ENCODE measurements at places on chromosomes 12 and 14.

DNA sequence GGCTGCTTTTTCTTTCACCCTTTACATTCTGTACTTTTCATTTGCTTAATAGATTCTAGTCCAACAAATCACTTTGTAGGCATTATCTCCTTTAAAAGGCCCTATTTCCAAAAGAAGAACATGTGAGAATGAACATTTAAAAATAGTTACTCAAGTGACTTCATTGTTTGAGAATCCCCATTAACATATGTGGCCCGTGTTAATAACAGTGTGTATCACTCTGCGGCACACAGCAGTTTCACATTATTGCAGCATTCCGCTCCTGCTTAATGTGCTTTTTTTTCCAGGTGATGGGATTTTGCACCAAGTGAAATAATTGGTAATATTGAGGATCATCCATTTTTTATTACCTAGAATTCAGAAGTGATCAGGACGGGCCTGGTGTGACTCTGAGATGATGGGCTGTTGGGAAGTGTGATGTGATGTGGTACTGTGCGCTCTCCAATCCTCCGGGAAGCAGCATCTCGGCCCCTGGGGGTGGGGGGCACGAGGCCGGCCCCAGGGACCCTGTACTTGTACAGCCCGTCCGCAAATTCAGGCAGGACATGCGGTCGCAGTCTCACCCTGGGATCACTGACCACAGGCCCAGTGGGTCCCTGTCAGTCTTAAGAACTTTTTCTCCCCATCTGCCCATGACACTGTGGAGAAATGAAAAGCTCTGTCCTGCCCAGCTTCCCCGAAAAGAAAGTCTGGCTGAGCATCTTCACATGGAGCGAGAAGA lies 32.9 kb downstream of the SLC15A4 start:
- no peak for DNase-seq

DNA sequence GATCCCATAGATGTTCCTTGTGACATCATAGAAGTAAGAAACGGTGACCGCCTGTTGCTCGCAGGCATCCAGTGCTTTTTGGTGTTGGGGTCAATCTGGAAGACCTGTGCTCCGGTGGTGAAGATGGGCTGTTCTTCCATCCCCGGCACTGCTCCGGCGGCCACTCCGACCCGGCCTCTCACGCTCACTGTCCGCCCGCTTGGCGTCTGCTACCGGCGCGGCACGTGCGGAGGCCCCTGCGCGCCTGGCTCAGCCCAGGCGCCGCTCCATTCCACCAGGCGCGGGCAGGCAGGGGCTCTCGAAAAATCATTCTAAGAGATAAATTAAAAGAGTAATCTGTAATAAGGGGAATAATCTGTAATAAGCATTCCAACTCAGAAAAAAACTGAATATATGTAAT lies 934.5 kb downstream of the TMEM121 start:
- DNase-seq = no peak

GRCh38 chr12:5912011-5912410 lies 33.0 kb downstream of the ANO2 start:
- DNase-seq = no peak

- DNase-seq = no peak
These were observed 574 bp downstream of the GLRX5 start for GRCh38 chr14:95535226-95536021.

DNA sequence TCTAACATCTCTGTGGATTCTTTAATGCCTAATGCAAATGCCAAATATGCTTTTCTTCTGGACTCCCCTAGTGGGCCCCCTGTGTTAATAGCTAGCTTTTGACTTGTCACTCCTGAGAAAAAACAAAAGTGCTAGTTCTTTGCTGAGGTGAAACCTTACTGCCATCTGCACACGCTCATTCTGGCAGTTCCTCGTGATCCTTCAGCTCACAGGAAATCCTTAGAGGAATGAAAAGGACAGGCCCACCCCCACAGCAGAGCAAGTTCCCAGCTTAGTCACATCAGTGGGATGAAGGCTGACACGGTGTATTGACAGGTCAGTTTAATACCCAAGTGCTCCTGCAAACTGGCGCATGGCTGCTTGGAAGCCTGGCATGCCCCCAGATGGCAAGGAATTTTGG lies 165.1 kb upstream of the ATP2B1 start:
- no peak for DNase-seq

- DNase-seq = no peak
These were observed 28.2 kb downstream of the FERMT2 start for GRCh38 chr14:52922656-52923055.

- no peak for DNase-seq
These were observed 215.6 kb downstream of the SLC6A15 start for GRCh38 chr12:84696908-84697540.

DNA sequence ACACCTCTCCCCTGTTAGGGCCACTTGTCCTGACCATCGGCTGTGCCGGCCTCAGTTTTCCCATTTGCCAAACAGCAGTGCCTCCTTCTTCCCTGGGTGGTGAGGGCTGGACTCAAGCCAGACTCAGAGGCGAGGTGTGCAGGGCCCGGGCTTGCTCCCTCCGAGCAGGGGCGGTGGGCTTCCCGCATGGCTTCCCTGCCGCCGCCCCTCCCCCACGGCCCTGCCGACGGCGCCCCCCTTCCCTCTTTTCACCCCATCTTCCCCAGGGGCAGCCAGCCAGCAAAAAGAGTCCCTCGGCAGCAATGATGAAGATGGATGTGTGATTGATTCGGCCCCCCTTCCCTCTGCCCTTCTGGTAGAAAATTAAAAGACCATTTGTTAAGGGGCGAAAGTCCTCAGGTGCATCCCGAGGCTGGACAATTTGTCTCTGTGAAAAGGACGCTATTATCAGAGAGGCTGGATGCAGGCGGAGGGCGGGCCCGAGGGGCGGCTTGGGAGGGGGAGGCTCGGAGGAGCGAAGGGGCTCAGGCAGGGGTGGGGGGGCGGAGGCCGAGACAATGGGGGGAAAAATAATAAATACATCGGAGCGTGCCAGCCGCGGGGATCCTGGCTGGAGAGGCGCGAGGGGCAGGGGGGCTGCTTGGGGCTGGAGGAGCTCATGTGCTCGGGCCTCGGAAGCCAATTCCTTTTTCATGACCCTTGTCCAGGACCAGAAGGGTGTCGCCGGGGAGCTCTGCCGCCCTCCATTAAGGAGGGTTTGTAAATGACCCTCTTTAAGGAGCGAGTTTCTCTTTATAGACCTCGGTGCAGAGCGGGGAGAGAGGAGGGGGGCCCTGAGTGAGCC lies 48.0 kb upstream of the LHX5 start:
- no peak for DNase-seq

DNA sequence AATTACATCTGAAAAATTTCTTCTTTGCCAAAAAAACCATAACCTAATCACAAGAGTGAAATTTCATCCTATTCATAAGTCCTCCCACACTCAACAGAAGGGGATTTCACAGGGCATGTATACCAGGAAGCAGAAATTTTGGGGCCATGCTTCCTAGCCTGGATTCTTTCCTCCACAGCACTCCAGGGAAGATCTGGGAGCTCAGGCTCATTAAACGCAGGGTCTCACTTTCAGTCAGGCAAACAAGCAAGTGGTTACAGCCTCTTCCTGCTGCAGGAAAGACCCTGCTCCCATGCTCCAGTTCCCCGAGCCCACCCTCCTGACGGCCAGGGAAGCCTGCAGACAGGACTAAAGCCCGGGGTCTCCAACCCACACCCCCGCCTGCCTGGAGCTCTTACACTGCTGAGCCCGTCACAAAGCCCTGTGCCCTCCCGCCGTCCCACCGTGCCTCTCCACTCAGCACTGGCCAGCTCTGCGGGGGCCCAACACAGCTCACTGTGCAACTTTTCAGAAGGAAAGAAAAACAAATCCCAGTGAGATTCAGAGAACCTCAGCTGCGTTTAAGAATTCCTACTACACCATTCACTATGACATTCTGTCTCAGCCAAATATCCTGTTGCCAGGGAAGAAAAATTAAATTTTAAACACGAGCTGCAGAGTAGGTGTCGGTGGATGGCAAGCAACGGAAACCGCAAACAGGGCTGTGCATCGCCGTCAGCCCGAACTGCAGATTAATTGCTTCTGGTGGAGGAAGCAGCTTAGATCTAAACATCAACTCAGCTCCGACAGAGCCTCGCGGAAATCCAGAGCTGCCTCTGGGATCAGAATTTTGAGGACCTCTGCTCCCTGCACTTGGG lies 106.7 kb upstream of the SFSWAP start:
- no peak for DNase-seq

GRCh38 chr12:44509471-44509870 lies 366.6 kb downstream of the NELL2 start:
- no peak for DNase-seq

DNA sequence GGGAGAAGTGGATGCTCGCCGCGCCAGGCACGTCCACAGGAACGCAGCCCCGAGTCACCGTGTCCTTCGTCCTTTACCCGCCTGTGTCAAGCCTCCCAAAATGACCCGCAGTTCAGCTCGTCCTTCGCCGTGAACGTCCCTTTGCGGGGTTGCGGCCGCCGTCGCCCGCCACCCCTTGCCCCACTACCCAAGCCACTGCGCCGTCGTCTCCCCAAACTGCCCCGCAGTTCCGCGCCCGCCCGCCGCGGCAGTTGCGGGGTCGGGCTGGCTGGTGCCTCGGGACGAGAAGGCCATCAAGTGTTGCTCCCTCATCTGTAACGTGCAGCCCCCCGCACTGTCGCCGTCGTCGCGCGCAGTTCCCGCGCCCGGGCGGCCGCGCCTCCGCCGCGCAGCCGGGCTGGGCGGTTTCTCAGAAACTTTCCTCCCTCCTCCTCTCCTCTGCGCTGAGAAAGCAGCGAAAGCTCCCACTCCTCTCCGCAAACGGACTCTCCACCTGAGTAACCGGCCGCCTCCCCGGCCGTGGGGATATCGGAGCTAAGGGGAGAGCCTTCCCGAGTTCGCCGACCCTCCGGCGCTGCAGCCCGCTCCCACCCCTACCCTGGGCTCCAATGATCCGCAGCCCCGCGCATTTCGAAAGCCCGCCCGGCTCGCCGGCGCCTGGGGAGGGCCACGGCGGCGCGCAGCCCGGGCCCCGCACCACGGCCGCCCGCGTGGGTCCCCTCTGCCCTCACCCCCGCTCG lies 6.7 kb downstream of the CDKN1B start:
- peak; percentile 30 for DNase-seq

DNA sequence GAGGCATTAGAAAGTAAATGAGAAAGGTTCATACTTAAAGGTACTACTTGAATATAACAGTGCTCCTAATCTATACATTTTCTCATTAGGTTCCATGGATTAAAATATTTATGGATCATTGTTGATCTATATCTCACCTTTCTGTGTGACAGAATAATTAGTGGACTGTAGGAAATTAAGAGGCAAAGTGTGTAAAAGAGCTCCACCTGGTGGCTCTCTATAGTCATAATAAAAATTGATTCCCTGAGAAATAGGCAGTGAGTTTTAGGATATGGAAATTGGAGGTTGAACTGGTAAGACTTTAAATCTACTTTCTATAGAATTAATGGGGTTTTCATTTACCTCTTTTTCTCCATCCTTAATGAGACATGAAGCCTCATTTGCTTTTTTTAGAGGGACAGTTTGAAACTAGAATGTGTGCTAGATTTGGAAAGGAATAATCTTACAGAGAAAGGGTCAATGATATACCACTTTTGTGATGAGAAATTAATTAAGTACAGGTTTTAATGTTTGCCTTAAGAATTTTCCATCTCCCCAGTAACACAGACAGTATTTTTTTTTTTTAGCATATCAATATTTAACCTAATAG lies 11.8 kb upstream of the DERA start:
- DNase-seq = no peak

- DNase-seq = no peak
These were observed 249.1 kb downstream of the DPY19L2 start for GRCh38 chr12:63419154-63419553.

- no peak for DNase-seq
These were observed 206.2 kb upstream of the SSTR1 start for GRCh38 chr14:38001501-38001900.

GRCh38 chr14:80705241-80705980 lies 236.1 kb downstream of the CEP128 start:
- DNase-seq = no peak

- DNase-seq = no peak
These were observed 1352.9 kb downstream of the TMEM121 start for GRCh38 chr14:106879241-106879640.

DNA sequence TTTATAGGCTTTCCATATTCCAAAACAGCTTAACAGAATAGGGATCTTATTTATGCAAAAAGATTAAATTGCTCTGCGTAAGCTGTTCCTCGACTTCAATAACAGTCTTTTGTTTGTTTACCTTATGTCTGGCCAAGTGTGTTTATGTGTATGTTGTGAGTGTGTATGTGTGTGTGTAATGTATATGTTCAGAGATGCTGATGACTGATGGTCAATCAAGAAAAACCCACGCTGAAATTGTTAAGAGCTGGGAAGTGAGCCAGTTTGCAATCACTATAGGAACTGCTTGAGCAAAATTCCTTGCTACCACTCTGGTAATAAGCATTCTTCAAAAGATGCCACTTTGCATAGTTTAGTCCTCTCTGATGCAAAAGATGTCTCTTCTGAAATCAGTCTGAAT lies 59.6 kb downstream of the PRKD1 start:
- DNase-seq = no peak

- no peak for DNase-seq
These were observed 596.9 kb downstream of the TRHDE start for GRCh38 chr12:72869024-72869423.

Data from activated CD4-positive, alpha-beta T cell treated with anti-CD3 and anti-CD28 coated beads, Interleukin-2, amount 50 U/mL, for 24 hours (primary cell).